ENCODE measurements at places on chromosomes 6 and 20.

DNA sequence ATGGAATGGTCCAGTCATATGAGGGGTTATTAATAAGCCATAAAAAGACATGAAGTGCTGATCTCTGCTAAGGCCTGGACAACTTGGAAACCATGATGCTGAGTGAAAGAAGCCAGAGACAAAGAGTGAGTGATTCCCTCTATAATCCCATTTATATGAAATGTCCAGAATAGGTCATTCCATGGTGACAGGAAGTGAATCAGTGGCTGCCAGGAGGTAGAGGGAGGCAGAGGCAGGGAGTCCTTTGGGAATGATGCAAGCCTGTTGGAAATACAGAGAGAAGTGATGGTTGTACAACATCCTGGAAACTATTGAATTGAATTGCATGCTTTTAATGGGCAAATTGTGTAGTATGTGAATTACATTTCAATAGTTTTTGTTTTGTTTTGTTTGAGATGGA lies 26.4 kb downstream of the ANKRD60 start:
- no peak for DNase-seq

DNA sequence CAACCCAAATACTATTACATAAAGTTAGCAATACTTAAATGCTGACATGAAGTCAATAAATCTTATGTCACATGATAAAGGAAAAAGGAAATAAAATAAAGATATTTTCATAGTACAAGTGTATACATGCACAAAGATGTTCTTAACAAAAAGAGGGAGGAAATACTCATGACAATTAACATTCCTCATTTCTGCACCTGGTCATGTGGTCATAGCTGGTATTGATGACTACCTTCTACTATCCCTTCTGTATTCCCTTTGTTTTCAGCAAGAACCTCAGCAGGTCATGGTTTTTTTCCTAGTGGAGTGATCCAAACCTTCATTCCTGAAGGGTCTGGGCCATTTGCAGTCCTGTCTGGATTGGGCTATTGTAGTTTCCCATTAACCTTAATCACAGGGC lies 43.5 kb upstream of the FYN start:
- no peak for DNase-seq

DNA sequence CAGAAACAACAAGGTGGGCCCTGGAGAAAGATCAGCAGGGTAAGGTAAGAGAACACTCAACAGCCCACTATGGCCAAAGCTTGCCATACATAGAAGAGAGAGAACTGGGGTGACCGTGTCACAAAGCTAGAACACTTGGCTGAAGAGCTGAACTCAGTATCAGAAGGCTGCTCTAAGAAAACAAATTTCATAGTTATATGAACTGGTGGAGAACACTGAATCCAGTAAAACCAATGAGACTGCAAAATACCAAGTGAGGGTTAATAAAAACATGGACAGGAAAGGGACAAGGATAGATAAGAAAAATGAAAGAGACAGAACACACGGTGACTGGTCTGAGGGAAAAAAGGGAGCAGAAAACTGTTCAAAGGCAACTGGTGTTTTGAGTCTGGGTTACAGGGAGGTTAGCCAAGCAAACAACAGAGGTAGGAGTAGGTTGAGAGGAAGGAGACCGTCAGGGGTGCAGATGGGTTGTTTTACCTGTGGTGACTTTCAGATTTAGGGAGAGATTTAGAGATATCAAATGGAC lies 56.5 kb downstream of the GMDS start:
- no peak for DNase-seq

DNA sequence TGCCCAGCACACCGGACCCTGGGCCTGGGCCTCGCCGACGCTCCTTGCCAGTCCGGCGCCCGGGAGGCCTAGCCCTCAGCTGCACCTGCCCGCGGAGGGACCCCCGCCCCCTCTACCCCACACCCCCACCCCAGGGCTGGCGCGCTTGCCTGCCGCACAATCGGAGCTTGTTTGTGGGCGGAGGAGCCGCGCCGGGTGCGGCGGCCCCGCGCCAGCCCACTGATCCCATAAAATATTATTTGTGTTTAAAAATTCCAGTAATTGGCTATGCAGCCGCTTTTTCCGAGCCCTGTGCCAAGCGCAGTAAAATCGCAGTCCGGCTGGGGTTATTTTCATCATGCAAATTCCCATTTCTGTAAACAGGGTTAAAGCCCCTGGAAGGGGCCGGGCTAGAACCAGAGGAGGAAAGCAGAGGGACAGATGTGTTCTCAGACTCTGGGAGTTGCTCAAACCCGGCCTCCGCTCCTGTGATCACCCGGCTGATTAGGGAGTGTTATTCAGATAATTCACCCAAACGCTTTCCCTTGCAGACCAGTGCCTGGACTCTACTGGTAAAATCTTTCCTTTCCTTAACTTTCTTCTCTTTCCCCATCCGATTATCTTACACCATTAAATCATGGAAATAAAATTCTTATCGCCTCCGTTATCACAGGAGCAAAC lies 93.1 kb downstream of the NCR2 start:
- no peak for DNase-seq

DNA sequence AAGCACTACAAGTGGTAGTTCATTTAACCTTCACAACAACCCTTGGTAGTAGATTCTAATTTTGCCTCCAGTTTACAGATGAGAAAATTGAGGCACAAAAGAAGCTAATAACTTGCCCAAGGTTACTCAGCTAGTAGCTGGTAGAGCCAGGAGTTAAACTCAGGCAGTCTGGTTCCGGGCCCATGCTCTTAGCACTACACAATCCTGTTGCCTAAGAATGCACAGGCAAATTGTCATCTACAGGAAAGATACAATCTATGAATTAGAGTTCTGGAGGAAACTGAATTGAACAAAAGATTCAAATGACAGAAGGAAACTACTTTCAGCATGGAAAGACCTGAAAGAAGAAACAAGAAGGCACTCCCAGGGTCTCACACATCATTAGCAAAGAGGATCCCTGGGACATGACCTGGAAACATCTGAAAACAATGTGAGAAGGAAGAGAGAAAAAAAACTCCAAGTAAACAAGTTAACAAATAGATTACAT lies 56.8 kb downstream of the ZHX3 start:
- DNase-seq, result no peak
